H9 (cell line): ENCODE measurements at places on chromosomes 13 and 19. TPM values are rescaled to one million over a fixed set of nuclear protein-coding genes. Genes with fewer than 3 reads are reported as not detected.

DNA sequence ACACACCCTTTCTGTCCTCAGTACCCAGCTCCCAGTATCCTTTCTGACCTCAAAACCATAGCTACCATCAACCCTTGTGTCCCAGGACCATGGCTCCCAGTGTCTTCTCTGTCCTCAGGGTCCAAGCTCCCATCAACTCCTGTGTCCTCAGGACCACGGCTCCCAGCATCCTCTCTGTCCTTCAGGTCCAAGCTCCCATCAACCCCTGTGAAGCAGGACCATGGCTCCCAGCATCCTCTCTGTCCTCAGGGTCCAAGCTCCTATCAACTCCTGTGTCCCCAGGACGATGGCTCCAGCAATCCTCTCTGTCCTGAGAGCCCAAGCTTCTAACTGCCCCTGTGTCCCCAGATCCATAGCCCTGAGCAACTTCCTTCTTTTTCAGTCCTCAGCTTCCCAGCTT is 1.7 kb upstream of the CADM4 start:
- no peak overlapping the region for H3K27ac ChIP-seq
- no peak for DNase-seq
- H3K27me3 ChIP-seq = peaks cover 24% of the 10 kb centered on the region; the same call in 1 of the 2 replicates

- no peaks in the 10 kb centered on the region for H3K27me3 ChIP-seq
- H3K4me3 ChIP-seq = no peak overlapping the region
- H3K4me1 ChIP-seq = no peaks in the 10 kb centered on the region; the same call in 1 of the 2 replicates
- H3K36me3 ChIP-seq = no peaks in the 10 kb centered on the region
- peak; percentile 46 for DNase-seq
Measured at GRCh38 chr13:49836516-49836915, 44.0 kb upstream of the KPNA3 start.

CDC42EP5 gene
- 1.6 and 2.9 TPM in 2 replicates for total RNA-seq

GRCh38 chr13:47594833-47595232 is 406.2 kb downstream of the SUCLA2 start:
- H3K27ac ChIP-seq = no peak overlapping the region
- H3K4me3 ChIP-seq = no peak overlapping the region
- peaks cover 14% of the 10 kb centered on the region for H3K36me3 ChIP-seq
